ENCODE measurements at places on chromosomes 4 and X. TPM values are rescaled to one million over a fixed set of nuclear protein-coding genes. Genes with fewer than 3 reads are reported as not detected.

- H3K4me1 ChIP-seq = no peaks in the 10 kb centered on the region
- H3K36me3 ChIP-seq = no peaks in the 10 kb centered on the region
- DNase-seq = no peak
- no peaks in the 10 kb centered on the region for H3K27me3 ChIP-seq
- H3K27ac ChIP-seq = no peak overlapping the region
These were observed 726.9 kb downstream of the GRID2 start for GRCh38 chr4:93030670-93031069.

Gene RNF212
- 2.0 TPM for polyA plus RNA-seq

DNA sequence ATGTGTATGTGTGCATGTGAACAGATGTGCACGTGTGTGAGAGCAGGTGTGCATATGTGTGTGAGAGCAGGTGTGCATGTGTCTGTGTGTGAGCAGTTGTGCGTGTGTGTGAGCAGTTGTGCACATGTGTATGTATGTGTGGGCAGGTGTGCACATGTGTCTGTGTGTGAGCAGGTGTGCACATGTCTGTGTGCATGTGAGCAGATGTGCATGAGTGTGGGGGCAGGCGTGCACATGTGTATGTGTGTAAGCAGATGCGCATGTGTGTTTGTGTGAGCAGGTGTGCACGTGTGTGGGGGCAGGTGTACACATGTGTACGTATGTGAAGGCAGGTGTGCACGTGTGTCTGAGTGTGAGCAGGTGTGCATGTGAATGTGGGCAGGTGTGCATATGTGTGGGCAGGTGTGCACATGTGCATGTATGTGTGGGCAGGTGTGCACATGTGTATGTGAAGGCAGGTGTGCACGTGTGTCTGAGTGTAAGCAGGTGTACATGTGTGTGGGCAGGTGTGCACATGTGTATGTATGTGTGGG lies 66.5 kb upstream of the LRPAP1 start:
- no peak overlapping the region for H3K27ac ChIP-seq
- no peak for DNase-seq
- no peak overlapping the region for H3K4me3 ChIP-seq
- no peaks in the 10 kb centered on the region for H3K36me3 ChIP-seq

Gene DAPP1
- polyA plus RNA-seq = 10.3 TPM

Gene CXCL1
- polyA plus RNA-seq = not detected

All from CD8-positive, alpha-beta memory T cell (primary cell).